ENCODE measurements at places on chromosomes 5 and 9.

- DNase-seq: no peak
These were observed 35.5 kb downstream of the GADD45G start for GRCh38 chr9:89640361-89640760.

DNA sequence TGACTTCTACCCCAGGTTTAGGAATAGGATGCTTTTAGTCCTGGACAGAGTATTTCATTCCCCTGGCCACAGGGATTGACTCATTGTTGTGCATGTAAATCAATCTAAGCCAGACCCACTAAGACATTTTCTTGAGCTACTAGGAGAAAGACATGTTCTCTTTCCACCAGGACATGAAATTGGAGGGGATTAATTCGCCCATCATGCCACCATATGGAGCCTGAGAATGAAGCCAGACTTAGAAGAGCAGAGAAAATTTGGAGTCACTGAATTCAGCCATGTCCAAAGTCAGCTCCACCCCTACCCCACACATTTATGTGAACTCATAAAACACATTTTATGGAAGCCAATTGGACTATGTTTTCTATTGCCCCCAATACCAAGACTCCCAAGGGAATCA is 322.5 kb downstream of the NFIB start:
- no peak for DNase-seq

DNA sequence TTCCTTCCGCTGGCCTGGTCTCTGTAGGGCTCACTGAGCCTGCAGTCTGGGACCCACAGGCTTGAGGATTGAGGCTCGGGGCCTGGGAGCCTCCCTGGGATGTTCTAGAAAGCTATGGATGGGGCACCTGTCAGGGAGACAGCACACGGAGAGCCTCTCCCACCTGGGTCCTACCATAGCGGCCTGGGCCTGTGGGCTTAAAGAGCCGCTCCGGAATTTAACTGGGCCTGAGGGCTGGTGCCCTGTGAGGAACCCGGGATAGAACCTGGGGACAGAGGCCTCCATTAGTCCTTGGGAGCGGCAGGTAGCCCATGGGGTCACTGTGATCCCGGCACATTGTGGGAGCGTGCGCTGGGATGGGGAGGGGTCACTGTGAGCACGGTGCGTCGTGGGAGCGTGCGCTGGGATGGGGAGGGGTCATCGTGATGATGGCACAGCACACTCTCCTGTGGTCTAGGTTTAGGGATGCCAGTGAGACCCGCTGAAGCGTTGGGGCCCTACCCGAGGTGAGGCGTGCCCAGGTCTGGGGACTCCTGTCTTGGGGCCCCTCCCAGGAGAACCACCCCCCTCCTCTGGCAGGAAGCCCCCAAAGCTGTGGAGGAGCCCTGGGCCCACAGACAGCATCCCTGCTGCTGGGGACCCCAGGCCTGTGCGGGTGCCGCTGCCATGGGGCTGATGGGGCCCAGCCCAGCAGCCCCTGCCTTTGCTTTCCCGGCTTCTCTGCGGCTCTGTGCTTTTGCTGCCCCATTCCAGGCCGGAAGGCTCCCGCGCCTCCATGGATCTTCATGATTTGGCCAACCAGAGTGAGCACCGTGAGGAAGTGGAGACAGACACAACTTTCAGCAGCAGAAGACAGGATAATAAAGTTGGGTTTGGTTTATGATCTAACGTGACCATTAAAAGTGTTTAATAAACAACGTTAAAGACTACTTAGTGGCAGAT is 3.4 kb upstream of the CEP72 start:
- no peak for DNase-seq

GRCh38 chr9:6024035-6024554 is 8.7 kb upstream of the RANBP6 start:
- DNase-seq: peak; percentile 7

DNA sequence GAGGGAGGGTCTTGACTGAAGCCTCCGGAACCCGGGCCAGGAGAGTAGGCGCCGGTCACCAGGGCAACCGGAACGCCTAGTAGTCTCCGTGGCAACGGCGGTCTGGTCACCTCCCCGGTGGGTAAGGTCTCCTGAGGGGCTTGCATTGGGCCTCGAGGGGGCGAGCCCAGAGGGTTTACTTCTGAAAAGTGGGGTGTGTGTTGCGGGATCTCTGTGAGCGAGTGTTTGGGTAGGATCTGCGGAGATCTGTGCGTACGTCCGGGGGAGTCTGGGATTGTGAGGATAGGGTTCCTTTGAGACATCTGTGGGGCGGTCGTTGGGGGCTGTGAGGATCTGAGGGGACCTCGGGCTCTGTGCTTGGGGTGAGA is at the start of gene FAM221B:
Gene FAM221B, minus strand, starts transcription at position 17 of the 368 bp plus-strand sequence. CDS start 2,571 bp downstream, outside the sequence.
- DNase-seq: no peak

DNA sequence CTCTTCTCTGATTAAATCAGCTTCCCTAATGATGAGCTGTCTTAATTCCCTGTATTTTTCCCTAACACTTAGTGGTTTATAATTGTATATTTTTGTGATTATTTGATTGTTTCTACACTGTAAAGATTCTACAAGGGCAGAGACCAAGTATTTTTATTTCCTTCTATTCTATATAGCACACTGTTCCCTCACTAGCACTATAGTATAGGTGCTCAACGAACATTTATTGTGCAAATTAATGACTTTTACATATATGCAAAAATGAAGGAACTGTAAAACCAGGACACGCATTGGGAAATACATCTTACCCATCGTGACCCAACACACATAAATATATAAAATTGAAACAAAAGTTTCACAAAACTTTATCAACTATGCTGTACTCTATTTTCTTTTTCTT is 7.6 kb downstream of the KDM4C start:
- DNase-seq: no peak

GRCh38 chr5:1998348-1998669 is 115.6 kb upstream of the IRX4 start:
- DNase-seq: no peak

- no peak for DNase-seq
These were observed 1020.2 kb downstream of the NR2F1-AS1 start for GRCh38 chr5:92560698-92561401.
